ENCODE measurements at places on chromosomes 1 and 21.

DNA sequence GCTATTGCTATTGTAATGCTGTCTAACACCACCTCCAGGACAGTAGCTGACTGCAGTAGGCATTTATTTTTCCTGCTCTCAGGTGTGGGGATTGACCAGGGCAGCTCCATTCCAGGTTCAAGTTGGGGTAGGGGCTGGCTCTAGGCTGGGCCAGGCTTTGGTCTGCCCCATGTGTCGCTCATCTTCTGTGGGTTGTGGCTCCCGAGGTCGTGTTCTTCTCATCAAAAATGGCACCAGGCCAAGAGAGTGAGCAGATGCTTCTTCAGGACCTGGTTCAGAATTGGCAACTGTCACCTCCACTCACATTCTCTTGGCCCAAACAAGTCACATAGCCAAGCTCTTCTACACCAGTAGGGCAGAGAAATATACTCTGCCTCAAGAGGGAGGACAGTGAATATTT is 133.7 kb downstream of the PTPRU start:
- DNase-seq, result no peak

DNA sequence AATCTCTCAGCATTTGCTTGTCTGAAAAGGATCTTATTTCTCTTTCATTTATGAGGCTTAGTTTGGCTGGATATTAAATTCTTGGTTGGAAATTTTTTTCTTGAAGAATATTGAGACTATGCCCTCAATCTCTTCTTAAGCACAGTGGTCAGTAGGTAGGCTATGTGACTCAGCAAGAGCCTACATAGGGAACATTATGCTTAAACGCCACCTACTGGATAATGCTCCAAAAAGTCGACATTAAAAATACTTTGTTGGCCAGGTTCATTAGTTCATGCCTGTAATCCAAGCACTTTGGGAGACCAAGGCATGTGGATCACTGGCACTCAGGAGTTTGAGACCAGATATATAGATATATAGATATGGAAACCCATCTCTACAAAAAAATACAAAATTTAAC is 678.0 kb upstream of the USP24 start:
- DNase-seq, result no peak

DNA sequence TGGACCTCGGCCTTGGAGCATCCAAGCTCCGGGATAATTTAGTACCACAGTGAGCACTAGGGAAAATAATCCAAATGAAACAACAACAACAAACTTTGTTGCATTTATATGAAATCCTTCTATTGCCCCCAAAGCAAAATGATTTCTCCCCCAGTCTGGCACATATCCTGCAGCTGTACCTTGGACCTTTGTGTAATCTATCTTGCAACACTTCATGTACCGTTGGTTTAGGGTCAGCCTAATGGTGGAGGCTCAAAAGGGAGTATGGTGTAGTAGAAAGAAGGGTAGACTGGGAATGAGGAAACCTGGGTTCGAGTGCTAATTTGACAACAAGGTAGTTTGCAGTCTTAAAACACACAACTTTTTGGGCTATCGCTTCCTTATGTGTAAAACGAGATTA is 12.1 kb downstream of the GREM2 start:
- no peak for DNase-seq

- no peak for DNase-seq
Observed at GRCh38 chr1:172699111-172699510, 40.2 kb downstream of the FASLG start.

- DNase-seq, result no peak
Observed at GRCh38 chr1:63012339-63012738, 228.4 kb downstream of the ATG4C start.

- DNase-seq, result no peak
Observed at GRCh38 chr1:201631037-201631436, 92.1 kb downstream of the NAV1 start.

DNA sequence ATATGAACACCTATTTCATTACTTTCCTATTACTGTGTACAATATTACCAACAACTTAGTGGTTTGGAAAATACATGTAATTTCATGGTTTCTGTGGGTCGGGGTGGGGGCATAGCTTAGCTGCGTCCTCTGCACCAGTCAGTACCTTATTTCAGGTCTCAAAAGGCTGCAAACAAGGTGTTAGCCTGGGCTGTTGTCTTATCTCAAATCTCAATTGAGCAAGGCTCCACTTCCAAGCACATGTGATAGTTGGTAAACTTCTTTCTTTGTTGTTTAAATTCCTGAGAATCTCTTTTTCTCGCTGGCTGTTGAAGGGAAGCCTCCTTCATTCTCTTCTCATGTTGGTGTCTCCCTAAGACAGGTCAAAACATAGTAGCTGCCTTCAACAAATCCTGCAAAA is 485.4 kb downstream of the AMY1C start:
- DNase-seq, result no peak
